ENCODE measurements at places on chromosomes 11 and 22.

DNA sequence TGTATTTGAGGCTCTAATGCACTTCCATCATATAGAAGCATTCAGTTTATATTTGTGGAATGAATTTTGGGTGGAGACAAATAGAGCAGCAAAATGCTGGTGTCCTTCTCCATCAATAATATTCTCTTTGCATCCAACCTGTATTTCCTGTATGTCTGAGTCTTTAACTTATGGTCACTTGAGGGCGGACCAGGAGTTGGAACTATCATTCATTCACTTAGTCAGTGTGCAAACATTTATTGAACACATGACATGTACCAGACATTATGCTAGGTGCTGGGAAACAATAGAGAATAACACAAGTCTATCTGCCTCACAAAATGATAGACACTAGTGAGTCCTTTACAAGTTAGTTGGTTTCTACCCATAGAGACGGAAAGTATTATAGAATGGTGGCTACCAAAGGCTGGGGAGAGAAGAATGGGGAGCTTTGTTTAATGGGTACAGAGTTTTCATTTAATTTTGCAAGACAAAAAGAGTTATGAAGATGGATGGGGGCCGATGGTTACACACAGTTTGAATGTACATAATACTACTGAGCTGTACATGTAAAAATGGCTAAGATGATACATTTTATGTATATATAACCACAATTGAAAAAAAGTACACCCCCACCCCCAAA is 4.6 kb upstream of the TMEM123 start:
- DNase-seq, result no peak

DNA sequence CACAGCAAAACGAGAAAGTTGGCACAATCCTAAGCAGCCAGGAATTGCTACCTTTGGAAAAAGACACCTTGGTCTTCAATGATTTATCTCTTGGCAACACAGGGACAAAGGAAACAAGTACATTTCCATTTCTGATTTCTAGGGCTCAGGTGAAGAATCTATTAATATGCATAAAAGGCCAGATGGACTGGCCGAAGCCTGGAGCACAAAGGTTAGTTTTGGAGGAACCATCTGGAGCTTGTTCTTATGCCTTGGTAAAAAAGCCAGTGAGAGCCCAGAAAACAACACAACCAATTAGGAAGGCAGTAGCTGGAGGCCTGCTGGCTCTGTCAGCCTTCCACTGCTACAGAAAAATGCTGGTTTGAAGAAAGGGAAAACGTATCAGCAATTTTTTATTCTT is 713.5 kb upstream of the API5 start:
- DNase-seq, result no peak

DNA sequence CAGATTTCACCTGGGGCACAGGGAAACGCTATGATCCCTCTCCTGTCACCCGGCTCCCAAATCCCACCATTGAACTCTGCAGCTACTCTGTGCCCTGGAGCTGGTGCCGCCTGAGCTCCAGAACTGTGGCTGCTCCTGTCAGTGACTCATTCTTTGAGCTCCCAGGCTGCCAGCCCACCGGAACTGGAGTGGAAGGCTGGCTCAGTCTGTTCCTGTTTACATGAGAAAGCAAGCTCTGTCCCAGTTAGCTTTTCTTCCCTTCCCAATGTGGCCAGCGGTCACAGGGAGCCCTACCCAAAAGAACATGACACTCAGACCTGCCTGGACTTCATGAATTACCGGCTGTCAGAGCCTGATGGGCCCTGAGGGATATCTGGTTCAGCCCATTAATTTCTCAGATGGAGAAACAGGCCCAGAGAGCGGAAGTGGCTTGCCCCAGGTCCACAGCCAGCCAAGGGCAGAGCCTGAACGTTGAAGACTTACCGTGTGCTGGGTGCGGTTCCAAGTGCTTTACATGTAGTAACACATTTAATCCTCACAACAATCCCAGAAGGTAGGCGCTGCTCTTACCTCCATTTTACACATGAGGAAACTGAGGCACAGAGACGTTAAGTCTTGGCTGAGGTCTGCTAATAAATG is 23.8 kb upstream of the IGSF22 start:
- no peak for DNase-seq

GRCh38 chr11:36438126-36438525 is 71.9 kb downstream of the TRAF6 start:
- no peak for DNase-seq

- DNase-seq, result no peak
These were observed 33.4 kb downstream of the MICAL3 start for GRCh38 chr22:17990942-17991341.

DNA sequence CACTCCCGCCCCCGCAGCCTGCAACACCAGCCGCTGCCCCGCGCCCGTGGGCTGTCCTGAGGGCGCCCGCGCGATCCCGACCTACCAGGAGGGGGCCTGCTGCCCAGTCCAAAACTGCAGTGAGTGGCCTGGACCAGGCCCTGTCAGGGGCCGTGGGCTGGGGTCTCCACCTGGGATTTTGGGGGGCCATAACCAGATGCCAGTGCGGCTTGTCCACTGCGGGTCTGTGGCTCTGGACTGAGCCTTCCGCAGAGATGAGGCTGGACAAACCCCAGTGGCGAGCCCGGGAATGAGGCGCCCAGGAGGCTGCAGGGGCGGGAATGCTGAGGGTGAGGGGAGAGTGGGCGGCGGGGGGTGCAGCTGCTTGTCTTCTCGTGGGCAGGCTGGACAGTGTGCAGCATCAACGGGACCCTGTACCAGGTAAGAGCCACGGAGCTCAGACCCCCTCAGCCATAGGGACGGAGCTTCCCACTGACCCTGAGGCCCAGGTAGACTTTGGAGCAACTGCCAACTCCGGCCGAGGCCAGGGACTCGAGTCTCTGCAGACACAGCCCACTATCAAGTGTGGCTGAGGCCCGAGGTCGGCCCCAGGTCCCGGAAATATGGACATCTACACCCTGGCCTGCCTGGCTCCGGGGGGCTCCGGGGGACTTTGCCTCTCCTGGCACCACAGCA is 24.8 kb upstream of the MUC5B start:
- no peak for DNase-seq

DNA sequence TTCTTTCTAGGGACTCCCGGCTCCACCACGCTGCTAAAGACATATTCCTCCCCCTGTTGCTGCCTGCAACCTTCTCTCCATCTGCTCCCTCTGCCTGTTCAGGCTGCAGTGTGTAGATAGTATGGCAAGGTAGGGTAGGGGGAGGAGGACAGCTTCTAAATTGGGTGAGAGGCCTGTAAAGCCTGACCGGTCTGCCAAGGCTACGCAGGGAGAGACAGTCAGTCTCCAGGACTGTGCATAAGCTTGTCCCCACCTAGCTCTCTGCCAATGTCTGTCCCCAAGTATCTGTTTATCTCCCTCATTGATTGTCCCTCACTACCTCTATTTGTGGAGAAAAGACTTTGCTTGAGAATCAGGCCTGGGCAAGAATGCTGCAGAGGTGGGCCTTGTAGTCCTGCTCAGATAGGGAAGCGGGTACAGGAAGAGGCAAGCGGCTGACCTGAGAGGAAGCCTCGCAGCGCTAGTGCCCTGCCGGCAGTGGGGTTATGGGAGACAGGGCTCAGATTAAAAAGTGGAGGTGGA is 871 bp upstream of the SEZ6L start:
- DNase-seq, result no peak

- no peak for DNase-seq
These were observed 15.3 kb downstream of the IL17REL start for GRCh38 chr22:49997251-49997599.

- DNase-seq, result no peak
These were observed 2.3 kb upstream of the CATSPERZ start for GRCh38 chr11:64297699-64298358.

DNA sequence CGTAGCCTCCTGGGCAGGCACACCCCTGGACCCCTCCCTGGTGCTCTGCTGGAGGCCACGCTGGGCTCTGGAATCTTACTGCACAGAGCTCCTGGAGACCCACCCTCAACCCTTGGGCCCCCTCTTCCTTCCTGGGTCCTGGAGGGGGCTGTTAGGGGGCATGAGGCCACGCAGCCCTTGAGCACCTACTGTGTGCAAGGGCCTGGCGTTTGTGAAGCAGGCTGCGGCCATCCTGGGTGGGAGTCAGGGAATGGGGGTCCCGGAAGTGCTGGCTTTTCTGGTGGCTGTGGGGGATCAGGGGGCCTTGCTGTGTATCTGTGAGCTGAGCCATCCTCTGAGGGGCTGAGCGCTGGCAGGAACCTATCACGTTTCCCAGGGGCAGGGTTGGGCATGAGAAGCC is 40.9 kb upstream of the CCDC188 start:
- no peak for DNase-seq

- no peak for DNase-seq
These were observed 60.8 kb downstream of the SIK3 start for GRCh38 chr11:117037279-117037974.

DNA sequence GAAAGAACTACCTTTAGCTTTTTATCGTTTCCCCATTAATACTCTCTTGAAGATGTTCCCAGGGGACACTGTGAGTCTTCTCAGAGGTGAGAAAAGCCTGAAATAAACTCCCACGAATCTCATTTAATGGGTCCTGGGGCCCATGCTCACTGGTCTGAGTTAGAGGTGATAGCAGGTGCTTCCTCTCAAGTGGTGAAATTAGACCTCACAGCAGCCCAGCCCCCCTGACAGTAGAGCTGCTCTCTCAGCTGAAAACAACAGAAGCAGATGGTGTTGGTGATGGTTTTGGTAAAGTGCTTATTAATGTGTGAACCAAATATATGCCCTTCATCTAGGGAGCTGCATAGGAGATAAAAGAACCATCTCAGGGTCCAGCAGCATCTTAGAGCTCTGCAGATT is 76.8 kb upstream of the VPREB1 start:
- DNase-seq, result no peak

GRCh38 chr11:91305402-91305801 is 919.2 kb upstream of the FAT3 start:
- DNase-seq, result no peak

DNA sequence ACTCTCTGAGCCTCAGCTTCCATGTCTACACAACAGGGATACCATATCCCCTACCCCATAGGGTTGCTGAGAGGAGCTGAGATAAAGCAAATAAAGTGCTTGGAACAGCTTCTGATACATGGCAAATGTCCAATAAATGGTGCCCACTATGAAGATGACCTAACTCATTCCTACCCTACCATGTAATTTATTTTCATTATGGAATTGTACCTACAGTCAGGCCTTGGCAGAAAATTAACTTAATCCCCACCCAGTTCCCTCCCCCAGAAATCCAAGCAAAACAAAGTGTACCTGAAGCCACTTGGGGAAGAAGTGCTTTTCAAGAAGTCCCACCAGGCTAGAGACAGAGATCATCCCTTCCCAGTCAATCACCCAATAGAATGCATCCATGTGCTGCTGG is 10.8 kb downstream of the SRRD start:
- no peak for DNase-seq

DNA sequence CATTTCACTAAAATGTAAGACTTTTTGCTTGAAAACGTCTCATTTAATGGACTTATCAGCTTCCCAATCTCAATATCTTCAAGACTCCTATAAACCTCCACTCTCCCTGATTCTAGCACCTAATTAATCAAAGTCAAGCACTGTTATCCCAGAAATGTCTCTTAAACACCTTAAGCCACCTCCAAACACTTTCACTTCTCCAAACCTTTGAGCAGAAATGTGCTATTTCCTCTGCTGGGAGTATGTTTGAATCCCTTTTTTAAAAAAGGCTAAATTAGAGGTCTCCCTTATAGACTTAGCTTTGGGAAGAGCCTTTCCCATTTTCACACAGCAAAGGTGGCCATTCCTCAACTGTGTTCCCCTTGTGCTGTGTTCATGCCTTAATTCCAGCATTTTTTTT is 146.2 kb upstream of the SYN3 start:
- DNase-seq, result no peak

- DNase-seq, result no peak
These were observed 5.5 kb downstream of the B3GNT6 start for GRCh38 chr11:77039491-77040400.

DNA sequence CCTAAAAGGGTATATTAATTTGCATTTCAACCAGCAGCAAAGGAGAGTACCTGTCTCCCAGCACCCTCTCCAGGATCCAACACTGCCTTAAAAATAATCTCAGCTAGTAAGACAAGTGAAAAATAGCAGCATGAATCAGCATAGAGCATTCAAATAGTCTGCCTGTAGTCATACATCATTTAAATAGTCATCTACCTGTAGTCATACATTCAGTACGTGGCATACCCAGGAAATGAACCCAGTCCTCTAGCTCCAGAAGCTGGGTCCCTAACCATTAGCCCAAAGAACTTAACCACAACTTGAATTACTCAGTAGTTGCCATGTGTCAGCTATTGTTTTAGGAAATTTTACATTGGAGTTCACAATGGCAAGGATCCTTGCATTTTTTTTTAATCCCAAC is 9.3 kb downstream of the TENM4 start:
- DNase-seq, result no peak

DNA sequence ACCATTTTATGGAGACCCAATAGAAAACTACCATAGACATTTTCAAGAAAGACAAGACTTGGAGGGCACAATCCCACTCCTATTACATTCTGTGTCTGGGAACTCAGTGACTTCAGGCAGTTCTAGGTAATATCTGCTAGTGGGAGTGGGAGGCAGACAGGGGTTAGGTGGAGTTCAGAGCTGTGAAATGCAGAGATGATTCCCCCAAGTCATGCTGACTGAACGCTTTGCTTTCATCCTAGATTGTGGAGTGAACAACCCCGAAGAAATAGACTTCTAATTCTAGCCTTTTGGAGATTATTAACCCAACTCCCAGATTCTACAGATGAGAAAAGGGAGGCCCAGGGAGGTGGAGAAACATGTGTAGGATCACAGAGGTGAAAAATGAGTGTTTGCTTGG is 437.8 kb upstream of the CADM1 start:
- DNase-seq, result no peak

- DNase-seq, result no peak
These were observed 437.4 kb downstream of the MIAT start for GRCh38 chr22:27094633-27095308.

DNA sequence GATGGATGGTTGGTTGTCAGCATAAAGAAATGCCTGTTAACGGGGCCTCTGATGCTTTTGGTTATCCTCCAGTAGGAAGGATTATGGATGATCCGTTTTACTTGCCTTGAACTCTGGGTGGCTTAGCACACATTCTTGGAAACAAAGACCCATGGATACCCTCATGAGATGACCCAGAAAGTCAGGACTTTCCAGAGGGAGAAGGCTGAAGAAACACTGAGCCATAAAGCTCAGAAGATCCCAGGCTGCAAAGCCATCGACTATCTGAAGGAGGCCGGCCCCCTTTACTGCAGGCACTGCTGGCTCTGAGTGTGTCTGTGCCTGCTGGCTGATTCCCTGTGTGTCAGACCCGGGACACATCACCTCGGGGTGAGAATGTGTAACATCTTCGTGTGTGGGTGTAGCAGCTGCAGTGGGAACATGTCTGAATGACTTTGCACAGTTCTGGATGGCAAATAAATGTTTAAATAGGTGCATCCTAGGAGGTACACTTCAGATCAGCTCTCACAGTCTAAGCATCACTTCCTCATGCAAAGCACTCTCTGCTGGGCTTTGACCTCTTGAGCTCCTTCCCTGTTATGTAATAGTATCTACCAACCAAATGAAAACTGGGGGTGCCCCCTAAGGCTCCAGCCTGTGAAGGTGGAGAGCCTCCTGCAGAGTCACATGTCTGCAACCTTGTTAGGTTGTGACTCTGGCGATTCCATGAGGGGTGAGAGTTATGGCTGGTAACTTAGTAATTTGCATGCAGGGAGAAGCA is 1084.9 kb downstream of the TBC1D22A start:
- no peak for DNase-seq

- no peak for DNase-seq
These were observed 92.1 kb downstream of the PKNOX2 start for GRCh38 chr11:125256541-125257189.

- no peak for DNase-seq
These were observed 442 bp downstream of the PELI3 start for GRCh38 chr11:66467034-66467659.

Data from hypothalamus (tissue), 51 donors.